Activated CD4-positive, alpha-beta T cell treated with anti-CD3 and anti-CD28 coated beads for 36 hours (primary cell): ENCODE measurements at places on chromosomes 3 and 15.

- DNase-seq, result no peak
These were observed 141.9 kb upstream of the THBS1 start for GRCh38 chr15:39438799-39439592.

DNA sequence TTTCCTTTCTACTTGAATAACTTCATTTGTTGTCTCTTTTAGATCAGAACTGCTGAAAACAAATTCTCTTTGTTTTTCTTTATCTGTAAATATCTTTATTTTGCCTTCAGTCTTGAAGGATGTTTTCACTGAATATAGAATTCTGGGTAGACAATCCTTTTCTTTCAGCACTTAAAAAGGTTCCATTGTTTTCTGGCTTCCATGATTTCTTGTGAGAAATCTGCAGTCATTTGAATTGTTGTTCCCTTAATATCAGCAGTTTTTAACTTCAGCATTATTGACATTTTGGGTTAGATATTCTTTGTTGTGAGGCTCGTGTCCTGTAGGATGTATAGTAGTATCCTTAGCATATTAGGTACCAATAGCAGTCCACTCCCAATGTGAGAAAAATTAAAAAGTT, 65.8 kb downstream of the SV2B start:
- no peak for DNase-seq

GRCh38 chr3:109195815-109196214, 59.3 kb downstream of the C3orf85 start:
- no peak for DNase-seq

GRCh38 chr3:170500995-170501394, 82.3 kb downstream of the CLDN11 start:
- DNase-seq, result no peak

DNA sequence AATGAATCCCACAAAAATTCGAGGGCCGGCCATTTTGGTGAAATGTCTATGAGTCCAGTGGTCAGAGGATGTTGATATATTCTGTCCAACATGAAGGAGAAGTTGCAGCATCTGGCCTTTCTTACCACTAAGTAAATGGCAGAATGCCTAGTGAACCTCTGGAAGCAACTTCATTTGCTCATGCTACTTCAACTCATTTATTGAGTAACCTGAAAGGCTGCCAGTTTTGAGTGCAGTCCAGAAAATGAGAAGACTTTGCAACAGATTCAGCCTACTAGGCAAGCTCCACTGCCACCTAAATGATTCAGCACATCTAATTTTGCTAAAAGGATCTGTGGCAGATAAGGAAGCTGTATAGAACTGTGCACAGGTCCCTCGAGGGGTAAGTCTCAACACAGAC, 265.0 kb downstream of the OPA1 start:
- DNase-seq, result no peak

DNA sequence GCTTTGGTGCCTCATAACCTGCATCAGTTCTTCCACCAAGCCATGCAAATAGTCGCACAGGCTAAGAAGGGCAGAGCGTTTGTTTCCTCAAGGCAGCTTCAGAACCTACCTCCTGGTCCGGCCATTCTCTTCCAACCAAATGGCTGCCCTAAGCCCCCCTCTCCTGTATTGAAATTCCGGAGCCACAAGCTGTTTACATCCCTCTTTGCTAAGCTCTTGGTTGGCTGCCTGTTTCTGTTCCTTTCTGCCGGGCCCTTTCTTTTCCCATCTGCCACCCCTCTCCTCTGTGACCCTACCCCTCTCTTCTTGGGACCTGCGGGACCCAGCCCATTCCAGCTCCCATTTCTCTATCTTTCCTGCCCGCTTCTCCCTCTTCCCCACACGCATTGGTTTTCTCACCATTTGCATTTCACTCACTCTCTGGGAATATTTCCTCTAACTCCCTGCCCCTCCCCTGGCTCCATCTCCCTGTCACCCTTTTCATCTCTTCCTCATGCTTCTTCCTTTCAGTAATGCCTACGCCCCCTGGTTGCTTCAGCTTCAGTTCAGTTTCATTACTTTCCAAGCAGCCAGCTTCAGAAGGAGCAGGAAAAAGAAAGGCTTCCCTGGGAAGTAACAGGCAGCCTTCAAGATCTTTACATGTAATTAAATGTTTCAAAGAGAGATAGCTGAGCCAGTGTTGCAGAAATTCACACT, 113.5 kb downstream of the RAB11A start:
- no peak for DNase-seq

DNA sequence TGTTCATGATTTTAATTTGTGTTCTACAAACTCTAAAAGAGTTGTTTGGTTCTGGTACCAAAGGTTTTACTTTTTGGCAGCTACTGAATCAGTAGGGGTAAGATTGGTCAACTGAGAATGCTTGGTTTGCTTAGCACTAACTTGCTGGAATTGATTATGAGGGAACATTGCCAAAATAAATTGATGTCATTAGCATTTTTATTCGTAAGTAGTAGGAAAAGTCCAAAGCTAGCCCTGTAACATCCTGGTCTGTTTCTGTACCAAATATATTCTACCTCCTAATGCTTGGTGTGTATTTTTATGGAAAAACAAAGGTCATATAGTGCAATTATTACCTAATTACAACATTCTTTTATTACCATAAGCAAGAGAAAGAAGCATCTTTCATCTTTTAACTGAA, 35.9 kb upstream of the KPNA4 start:
- no peak for DNase-seq

GRCh38 chr3:89270201-89270600, 162.8 kb downstream of the EPHA3 start:
- DNase-seq, result no peak

DNA sequence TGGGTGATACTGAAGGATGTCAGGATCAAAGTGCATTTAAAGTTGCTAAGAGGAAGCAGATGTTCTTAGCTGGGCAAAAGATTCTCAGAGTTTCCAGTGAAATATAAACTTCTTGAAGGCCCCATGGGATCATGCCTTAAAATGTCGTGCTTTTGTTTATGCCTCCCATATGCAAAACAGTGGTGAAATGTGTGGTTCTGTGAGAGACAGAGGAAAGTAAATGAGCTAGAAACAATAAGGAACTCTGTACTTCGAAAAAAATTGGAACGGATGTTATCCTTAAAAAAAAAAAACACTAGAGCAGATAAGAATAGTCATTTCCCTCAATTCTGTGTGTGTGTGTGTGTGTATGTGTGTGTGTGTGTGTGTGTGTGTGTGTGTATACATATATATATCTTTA, 497.0 kb upstream of the TBL1XR1 start:
- no peak for DNase-seq

DNA sequence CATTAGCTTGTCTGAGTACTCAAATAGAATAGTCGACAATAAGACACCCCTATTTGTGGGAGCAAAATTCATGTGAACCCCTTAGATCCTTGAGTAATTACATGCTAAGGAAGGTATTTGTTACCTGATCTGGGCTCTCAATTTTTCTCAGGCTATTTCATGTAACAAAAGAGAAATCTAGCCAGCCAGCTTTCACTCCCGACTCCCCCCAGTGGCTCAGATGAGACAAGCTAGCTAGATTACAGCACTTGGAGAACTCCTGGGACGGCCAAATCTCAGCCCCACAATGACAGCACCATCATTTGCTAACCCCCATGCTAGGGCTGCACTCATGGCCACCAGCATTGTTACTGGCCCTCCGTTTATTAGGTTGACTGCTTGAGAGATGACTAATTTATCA, 41.3 kb downstream of the GLDN start:
- peak; percentile 21 for DNase-seq

DNA sequence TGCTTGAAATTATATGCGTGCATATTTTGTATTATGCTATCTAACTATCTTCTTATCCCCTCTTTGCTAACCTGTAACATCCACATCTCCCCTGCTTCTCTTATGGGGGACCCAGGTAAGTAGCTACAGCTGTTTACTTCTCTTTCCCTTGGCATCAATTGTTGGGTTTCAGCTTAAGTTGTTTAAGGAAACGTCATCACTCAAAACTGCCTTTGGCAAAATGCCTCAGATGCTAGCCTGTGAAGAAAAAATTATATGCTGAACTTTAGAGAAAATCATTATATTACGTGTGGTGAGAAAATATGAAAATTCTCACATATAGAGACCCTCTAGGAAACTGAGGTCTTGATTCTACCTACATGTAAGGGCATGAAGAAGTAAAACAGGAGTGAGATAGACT, 447.0 kb upstream of the NECTIN3 start:
- no peak for DNase-seq

DNA sequence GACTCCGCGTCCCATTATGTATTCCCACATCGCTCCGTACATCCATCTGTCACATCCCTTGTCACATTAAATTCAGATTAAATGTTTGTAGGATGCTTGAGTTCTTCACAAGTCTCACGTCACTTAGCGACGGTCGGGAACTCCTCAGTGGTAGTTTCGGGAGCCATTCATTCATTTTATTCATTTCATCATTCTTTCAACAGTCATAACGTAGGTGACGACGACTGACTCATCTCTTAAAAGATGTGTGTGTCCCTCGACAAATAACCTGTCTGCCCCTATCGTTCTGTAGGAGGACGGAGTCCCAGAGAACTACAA, 272 bp upstream of the SRPRB start:
- no peak for DNase-seq

DNA sequence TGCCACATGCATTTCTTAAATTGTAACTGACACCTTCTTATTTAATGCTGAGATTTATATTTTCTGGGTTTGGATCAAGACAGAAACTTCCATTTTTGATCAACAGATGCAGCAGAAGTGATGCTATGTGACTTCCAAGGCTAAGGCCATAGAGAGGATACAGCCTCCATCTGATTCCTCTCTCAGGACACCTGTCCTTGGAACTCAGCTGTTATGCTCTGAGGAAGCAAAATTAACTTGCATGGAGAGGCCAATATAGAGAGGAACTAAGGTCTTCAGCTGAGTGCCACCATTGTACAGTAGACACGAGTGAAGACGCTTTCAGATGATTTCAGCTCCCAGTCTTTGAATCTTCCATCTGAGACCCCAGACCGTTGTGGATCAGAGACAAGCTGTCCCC, 296.9 kb upstream of the TBL1XR1 start:
- no peak for DNase-seq

DNA sequence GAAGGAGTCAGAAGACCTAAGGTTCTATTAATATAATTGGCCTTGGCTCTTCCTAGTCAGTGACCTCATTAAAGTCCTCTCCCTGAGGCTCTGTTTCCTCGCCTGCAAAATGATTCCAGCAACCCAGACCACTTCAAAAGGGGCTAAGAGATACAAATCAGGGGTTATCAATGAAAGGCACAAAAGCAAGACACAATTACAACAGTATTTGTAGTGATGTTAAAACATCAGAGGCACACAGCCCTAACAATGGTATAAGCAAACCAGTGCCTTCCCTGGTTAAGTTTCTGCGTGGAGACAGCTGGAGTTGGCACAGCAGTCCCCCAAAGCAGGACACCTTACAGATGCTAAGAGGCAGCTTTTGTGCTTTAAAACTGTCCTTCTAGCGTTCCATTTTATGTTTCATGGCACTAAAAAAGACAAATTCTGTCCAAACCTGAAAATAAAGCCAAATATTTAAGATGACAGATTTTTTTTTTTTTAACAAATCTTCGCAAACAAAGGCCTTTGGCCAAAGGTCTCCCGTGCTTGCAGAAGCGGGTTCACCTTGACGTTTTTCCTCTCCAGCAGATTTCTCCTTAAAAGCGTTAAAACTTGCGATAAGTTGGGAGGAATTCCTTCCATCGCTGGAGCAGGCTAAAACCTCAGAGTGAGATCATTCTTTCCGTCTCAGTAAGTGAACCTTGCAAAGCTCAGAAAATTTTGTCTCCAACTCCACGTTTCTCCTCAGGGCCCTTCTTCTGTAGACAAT, 999 bp downstream of the ZNF280D start:
- peak; percentile 15 for DNase-seq

DNA sequence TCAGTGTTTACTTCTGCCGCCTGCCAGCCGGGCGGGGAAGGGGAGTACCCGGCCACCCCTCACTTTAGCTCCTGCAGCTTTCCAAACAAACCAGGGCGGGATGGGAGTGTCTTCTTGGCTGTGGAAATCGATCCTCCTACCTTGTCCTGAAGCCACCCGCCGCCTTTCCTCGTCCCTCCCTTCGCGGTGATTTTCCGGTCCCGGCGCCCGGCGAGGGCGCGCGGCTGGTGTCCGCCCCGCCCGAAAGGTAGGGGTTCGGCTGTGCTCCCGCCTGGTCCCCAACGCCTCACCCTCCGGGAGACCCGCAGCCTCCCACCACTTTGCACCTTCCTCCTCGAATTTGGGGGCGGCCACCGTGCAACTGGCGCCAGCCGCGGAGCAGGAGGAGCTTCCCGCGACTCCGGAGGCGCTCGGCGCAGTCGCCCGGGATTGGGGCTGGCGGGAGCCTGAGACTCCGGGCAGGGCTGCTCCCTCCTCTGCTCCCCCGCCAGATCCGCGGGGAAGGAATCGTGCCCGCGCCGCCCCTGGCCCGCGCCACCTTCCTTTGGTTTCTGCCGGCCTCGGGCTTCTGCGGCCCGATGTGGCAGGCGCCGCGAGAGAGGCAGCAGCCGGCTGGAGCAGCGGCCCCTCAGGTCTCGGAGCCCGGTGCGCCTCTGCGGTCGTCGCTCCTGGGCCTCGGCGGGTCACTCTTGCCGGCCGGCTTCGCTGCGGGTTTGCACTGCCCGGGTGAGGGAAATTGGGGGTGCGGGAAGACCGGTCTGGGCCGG, 30.7 kb upstream of the ST3GAL6 start:
- DNase-seq, result peak; percentile 22

DNA sequence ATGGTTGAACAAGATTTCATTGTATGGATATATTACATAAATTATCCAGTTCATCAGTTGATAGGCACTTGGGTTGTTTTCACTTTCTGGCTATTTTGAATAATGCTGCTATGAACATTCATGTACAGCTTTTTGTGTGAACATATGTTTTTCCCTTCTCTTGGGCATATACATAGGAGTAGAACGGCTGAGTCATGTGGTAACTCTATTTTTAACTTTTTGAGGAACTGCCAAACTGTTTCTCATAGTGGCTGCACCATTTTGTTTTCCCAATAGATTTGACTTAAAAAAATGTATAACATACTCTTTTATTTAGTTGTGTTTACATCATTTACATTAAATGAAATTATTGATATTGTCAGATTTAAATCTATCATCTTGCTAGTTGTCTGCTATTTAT, 28.8 kb upstream of the RFX7 start:
- no peak for DNase-seq

DNA sequence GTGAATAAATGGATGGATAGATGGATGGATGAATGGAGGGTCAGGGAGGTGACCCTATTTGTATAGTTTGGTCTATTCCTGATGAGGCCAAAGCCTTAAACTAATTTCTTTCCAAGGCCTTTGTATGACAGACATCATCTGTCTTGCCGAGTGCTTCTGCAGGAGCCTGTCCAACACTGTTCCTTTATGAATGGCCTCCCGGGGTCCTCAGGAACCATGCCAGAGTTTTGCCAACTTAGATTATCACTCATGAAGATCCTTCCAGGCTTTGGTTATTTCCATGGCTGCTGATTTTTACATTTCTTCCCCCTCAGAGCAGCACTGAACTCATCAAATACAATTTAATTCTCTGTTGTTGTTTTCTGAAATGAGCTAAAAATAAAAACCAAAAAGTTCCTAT, 133.0 kb upstream of the SOX2 start:
- DNase-seq, result no peak

- no peak for DNase-seq
These were observed 72.2 kb downstream of the RPLP1 start for GRCh38 chr15:69524814-69525213.

- DNase-seq, result peak; percentile 59
These were observed 106.4 kb downstream of the FBLN2 start for GRCh38 chr3:13655061-13655913.
